ENCODE measurements at places on chromosomes 4 and X.

DNA sequence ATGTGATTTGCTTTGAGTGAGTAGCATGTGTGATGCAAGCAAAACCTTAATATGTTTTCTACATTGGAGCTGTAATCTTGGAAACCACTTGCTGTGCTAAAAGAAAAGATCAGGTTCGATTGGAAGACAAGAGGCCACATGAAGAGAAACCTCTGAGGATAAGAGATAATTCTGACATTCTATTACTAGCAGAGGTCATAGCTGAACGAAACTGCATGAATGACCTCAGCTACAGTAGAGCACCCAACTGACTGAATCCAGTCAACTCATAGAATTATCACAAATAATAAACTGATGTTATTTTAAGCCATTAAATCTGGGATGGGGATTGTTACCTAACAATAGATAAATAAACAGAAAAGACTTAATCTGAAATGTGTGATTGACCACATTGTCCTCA, 147.1 kb downstream of the CAMK2D start:
- no peak for DNase-seq

DNA sequence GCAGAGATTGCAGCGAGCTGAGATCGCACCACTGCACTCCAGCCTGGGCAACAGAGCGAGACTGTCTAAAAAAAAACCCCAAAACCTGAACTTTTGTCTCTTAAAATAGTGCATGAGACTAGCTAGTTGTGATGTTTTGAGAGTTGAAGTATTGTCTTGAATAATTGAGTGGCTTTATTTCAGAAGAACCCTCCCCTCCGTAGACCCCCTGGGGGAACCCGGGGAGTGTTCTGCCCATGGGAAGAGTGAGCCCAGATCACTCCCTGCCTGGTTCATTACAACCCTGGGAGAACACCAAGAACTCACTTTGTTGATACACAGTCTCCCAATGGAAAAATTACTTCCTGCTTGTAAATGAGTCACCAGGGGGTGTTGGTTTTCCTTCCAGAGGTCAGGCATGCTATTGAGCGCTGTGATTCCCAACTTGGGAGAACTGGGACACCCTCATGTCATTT, 65.3 kb upstream of the SHISA3 start:
- DNase-seq: no peak

- no peak for DNase-seq
Measured at GRCh38 chr4:105283501-105283900, 136.8 kb downstream of the TET2 start.

DNA sequence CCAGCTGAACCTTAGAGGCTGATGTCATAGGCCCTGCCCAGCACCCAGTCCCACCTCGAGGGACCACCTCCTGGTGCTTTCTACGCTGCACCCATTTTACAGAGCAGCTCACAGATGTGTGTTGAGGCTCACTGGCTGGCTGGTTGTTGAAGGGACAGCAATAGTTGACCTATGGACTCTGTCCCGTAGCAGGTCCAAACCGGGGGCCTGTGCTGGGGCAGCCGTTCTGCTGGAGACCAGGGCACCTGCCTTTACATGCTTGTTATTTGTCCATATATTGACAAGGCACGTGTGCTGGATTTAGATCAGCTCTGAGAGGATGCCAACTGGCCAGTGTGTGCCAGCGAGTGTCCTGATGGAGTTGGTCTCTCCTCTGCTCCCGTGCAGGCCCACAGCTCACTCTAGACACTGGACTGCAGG, 58.1 kb downstream of the TNIP2 start:
- no peak for DNase-seq

GRCh38 chr4:162010362-162010761, 153.4 kb downstream of the FSTL5 start:
- no peak for DNase-seq

DNA sequence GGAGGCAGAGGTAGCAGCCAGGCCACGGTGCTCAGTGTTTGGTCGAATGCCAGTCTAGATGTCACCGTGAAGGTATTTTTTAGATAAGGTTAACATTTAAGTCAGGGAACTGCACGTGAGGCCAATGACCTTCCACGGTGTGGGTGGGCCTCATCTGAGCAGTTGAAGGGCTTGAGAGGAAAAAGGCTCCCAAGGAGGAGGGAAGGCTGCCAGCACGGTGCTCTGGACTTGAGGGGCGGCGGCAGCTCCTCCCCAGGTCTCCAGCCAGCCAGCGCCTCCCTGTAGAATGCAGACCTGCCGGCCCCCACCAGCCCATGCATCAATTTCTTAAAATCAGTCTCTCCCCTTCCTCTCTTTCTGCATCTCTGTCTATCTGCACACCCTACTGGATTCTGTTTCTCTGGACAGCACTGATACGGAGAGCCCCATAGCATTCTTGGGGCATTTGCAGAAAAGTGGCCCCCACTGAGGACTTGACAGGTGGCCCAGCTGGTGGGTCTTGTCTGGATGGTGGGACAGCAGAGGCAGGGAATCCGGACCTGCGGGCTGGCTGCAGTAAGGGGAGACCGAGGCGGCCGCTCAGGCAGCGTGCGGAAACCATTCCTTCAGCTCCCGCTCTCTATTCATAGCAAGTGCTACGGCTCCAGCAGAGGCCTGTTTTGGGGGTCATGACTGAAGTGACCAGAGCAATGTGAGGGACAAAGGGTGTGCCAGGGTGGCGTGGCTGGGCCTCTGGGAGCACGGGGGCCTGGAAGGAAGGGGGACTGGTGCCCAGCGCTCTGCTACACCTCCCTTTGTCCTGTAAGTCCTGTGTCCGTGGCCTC, 7.9 kb upstream of the RGS12 start:
- no peak for DNase-seq

DNA sequence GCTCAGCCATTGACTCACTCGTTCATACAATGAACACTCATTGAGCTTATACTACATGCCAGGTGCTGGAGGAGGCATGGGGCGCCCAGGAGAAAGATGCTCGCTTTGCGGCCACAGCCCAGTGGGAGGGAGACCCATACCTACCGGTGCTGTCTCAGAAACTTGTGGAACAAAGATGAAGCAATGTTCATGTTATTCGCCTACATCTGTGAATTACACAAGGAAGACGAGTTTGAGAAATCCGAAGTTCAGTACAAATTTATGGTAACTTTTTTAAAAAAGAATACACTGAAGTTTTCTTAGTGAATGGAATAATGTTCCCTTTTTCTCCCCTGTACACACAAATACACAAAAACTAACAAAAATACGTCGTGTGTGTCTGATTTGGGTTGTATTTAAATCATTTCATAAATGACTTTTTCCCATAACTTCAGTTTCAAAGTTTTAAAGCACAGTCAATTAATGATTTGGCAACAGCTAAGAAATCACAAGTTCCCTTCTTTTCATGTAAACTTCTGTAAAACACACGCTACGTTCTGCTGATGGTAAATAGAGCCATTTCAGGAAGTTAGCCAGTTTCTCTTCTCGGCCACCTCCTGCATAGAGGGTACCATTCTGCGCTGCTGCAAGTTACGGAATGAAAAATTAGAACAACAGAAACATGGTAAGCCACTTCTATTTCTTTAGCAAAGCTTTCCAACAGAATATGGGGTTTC, at the start of gene TLR8:
Gene TLR8, plus strand, starts transcription at position 575 of the 716 bp plus-strand sequence. Its CDS starts 87 bp downstream, at position 662.
- DNase-seq: no peak

GRCh38 chr4:14095831-14096230, 468.3 kb upstream of the BOD1L1 start:
- DNase-seq: no peak

GRCh38 chrX:140053846-140054245, 88.5 kb upstream of the CXorf66 start:
- no peak for DNase-seq

DNA sequence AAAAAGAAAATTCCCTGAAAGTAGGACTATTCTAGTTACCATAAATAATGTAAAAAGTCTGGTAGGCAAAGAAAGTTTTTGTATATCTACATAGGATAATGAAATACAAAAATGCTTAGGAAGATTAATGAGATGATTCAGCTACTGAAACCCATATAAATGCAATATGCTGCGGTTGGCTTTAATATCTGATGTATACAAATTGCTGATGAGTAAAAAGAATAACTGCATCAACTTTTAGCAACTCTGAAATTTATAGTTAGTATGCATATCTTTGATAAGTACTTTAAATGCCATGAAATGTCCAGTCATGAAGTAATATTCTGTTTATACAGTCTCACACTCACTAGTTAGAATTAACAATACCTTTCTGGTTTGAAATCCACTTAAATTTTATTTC, 404.8 kb downstream of the TLL1 start:
- DNase-seq: no peak

DNA sequence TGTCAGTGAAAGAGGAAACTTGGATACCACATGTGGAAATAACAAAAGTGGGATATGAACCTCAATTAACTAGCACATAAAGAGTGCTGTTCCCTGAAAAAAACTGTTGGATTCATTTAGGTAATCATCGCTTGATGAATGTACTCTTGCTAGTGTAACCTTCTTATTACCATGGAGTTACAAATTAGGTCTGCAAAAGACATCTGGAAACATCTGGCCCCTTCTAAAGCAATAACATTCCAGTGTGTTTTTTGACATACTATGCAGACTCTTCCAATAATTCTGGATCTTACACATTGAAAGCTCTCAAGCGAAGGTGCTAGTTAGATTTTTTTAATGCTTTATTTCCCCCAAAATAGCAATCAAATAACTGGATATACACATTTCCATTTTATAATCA, 134.6 kb downstream of the ATP10D start:
- DNase-seq: no peak

DNA sequence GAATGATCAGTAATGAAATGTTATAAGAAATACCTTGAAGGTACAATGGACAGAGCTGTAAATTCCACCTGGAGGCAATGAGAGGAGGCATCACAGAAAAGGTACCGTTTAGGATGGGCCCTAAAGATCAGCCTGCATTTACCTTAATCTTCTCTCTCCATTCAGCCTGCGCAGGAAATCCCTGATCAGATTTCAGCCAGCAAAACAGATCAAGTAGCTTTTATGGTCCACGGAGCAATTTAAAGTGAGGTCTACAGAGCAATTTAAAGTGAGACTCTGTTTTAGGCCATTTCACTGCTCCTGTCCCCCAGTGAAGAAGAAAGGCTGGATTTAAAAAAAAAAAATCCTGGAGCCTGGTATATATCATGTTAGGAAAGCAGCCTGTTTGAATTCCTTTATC, 195.1 kb upstream of the VCX start:
- DNase-seq: no peak

DNA sequence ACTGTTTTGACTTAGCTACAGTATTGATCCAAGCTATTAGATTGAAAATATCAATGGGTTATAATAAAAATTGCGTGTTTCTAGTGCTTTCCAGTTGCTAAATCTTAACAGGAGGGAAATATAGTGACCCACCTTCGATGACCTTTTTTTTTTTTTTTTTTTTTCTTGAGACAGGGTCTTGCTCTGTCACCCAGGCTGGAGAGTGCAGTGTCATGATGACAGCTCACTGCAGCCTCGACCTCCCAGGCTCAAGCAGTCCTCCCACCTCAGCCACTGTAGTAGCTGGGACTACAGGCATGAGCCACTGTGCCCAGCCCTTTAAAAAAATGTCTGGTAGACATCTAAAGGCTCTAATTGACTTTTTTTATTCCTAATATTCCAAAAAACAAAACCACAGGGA, 3.8 kb upstream of the ASB5 start:
- DNase-seq: no peak

- no peak for DNase-seq
Measured at GRCh38 chr4:138698641-138699040, 316.9 kb upstream of the NOCT start.

DNA sequence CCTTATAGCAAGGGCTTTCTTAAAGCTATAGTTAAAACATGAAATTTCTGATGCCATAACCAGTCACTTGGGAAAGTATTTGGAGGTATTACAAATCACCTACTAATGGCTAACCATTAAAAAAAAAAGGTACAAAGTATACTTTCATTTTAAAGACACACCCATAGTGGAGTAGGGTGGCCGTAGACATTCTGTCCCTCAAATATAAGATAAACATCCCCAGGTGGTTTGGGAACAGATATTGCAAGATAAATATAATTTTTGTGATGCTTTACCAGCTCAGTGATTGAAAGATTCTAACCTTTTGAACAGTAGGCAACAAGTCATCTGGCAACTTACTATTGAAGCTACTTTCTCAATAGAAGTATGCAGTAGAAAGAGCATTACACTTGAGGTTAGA, 6.2 kb upstream of the FAT1 start:
- DNase-seq: no peak

- DNase-seq: no peak
Measured at GRCh38 chr4:75338352-75338880, 175.8 kb downstream of the RCHY1 start.

DNA sequence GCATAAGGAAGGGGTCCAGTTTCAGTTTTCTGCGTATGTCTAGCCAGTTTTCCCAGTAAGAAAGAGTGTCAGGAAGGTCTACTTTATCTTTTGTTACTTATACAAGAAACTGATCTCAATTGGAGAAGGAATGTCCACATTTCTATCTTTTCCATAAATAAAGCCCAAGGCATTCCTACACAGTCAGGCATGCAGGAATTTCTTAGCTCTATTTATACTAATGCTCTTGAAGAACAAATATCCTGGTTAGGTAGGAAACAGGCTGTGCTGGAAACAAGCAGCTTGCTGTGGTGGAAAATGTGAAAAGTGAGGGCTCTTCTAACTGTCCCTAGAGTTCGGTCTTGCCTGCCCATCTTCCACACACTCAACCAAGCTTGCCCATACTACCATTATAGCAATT, 37.9 kb upstream of the PITX2 start:
- no peak for DNase-seq

GRCh38 chr4:11218692-11219091, 210.0 kb downstream of the HS3ST1 start:
- DNase-seq: peak; percentile 9

DNA sequence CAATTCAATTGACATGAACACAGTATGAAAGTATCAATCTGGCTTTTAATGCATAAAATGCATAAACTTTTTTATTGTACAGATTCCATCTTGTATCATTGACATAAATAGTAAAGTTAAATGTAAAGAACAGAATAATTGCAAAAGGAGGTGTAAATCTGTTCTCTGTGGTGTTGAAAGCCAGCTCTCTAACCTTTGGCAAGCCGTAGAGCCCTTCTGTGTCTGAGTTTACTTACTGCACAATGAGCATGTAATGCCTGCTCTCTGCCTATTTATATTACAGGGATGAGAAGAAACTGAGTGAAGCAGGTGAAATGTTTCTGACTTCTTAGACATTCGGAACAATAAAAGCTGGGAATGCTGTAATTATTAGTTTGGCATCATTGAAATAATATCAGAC, 389.3 kb upstream of the EPHA5 start:
- DNase-seq: no peak

GRCh38 chr4:173746424-173746823, 216.4 kb upstream of the HAND2 start:
- DNase-seq: no peak

- no peak for DNase-seq
Measured at GRCh38 chrX:10089378-10089795, 67.4 kb upstream of the CLCN4 start.

DNA sequence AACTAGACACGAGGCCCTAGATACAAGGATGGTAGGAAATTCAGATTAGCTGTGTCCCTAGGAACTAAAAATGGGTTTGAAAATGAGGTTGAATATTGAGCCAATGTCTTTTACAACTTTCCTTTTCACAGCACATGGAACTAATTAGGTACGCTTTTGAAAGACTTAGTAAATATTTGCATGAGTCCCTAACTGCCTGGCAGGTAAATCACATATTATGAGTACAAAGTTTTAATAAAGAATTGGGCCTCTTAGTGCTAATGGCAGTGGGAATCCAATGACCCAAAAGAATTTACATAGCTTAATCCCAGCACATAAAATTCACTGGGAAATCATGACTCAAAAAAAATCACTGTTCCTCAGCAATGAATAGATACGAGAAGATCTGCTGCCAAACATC, 16.8 kb downstream of the MUC7 start:
- DNase-seq: no peak
